Tongue (tissue), 3 donors: ENCODE measurements at places on chromosomes 13 and 19.

GRCh38 chr19:4234142-4234861 is 5.0 kb downstream of the EBI3 start:
- no peak for DNase-seq

DNA sequence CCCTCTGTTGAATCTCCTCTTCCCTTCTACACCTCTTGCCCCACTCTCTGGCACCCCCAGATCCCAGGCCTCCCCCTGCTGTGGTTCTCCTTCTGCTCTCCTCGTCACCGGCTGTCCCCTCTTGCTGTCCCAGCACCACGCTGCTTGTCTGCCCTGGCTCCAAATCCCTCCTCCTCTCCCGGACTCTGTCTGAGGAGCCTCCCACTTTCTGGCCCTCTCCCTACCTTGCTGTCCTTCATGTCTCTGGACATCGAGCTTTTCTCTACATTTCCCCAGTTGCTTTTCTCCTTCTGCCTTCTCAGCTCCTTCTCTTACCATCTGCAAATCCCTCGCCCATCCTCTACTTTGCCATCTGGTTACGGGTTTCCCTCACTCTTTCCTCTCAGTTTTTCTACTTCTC is 1.2 kb downstream of the ZNF347 start:
- peak; percentile 45 for DNase-seq

DNA sequence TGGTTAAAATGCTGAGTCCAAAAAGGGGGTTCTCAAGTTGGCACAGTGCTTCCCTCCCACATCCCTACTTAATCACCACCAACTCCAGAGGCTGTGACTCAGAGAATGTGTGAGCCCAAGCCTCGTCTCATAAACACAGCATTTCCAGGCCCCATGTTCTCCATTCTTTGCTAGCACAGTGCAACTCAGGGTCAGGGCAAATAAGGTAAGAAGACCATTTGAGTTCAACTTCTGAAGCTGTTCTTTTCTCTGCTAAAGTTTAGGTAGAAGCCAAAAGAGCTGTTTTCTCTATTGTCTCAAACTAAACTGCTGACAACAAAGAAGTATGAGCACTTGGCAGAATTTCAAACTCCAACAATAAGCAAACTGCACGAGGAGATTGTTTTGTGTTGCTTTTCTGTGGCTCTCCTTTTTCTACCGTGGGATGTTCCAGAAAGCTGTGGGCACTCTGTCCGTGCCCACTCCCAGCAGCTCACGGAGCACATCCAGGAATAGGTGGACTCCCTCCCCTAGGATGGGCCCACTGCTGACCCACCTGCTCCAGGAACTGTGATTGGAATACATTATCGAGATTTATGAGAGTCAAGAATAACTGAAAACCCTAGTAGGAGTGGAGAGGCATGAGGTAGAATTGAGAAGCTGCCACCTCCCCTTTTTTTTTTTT is 494.3 kb downstream of the COG6 start:
- peak; percentile 43 for DNase-seq

GRCh38 chr19:15934332-15935078 is at the start of gene CYP4F11:
CYP4F11 (minus strand) TSS chr19:15934529; CDS start chr19:15934408, 121 bp downstream.
- no peak for DNase-seq

GRCh38 chr19:45439569-45440258 is 16.0 kb upstream of the ERCC1 start:
- DNase-seq = peak; percentile 93

- DNase-seq = no peak
Observed at GRCh38 chr13:71906448-71906847, 39.4 kb upstream of the DACH1 start.
